ENCODE measurements at places on chromosomes 12 and 14.
A peak's percentile ranks its signal among the peaks of the same experiment; 100 is the strongest.

DNA sequence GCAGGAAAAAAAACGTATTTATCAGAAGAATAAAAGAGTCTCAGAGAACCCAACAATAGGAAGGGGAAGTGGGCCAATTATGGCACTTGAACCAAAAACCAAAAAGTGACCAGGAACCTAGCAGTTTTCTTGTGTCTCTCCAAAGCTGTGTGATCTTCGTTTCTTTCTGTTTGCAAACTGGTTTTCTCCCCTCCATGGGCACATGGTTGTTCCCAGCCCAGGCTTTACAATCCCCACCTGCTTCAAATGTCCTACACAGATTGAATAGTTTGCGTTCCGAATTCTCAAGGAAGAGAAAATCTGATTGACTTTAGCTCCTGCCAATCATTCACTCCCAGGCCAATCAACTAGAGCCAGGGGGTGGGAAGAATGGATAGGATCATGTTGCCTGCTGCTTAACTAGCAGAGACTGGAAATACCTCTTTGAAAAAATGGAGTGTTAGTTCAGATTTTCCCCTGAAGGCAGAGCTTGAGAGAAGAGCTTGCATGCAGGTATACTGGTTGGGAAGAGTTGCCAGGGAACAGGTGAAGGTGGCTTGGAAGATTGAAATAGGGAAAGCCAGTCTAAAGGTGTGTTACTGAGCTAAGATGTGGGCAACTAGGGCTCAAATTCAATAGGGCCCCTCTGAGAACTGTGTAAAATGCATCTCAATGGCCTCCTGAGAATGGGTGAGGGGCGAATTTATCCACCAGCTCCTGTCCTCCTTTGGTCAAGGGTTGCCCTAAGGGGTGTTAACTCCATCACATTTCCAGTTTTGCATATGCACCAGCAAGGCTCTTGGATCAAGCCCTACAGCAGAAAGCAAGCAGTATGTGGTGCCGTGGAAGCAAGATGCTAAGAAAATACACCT lies 106.4 kb upstream of the SRRM4 start:
- no peak for DNase-seq

GRCh38 chr12:42409471-42409870 lies 83.5 kb downstream of the PPHLN1 start:
- DNase-seq = no peak

- DNase-seq = no peak
Observed at GRCh38 chr14:34629344-34629656, 648 bp downstream of the SNX6 start.

DNA sequence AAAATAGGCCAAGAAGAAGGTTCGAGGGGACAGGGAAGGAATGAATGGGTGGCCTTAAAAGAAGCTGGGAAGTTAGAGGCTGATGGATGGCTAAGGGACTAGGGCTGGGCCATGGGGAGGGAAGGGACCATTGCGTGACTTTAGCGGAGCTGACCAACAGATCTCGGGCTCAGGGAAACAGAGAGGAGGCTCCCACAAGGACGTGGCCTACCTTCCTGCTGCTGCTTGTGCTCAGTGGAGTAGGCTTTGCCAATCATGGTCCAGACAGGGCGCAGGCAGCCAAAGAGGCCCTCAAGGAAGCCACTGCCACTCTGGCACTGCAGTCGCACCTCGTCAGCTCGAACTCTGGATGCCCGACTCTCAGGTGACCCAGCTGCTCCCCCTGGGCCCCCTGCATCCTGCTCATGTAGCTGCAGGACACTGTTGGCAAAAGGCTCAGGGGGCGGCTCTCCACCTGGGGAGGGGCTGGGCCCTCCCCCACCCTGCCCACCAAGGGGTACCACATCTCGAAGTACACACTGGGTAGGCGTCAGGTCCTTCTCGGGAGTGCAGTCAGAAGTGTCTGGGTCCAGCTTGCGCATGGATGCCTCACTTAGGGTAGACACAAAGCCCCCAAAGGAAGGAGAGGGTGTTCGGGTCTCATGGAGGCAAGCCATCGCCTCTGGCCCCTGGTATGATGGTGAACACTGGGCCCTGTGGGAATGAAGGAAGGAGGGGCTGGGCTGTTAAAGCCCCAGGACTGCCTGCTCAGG lies 12.3 kb downstream of the MAP3K12 start:
- no peak for DNase-seq

DNA sequence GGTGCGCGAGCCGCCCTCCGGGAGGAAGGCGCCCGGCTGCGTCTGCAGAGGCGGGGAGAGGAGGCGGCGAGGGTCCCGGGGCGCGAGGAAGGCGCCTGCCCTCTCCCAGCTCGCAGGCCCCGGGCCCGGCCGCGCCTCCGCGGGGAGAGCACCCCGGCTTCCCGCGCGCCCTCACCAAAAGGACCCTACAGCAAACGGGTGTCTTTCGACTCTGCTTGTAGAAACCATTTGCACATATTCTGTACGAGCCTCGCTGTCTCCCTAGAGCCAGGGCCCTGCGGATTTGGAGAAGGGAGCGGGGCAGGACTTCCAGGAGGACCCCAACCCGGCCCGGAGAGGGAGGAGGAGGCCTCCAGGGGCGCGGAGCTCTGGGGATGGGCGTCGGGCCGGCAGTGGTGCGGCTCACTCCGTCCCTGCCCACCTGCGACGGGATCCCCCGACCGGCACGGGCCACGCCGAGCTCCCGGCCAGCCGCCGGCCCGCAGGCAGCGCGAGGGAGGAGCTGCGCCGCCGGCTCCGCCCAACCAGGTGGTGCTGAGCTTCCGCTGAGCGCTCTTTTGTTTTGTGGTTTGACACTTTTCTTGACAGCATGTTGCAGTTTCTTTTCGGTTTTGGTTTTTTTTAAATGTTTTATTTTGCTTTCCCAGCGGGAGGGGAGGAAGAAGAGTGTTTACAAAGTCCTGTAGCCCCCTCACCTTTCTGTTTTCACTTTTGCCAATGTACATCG lies 103.3 kb upstream of the FKBP4 start:
- peak; percentile 25 for DNase-seq

GRCh38 chr12:98699586-98699985 lies 54.5 kb downstream of the APAF1 start:
- DNase-seq = no peak

DNA sequence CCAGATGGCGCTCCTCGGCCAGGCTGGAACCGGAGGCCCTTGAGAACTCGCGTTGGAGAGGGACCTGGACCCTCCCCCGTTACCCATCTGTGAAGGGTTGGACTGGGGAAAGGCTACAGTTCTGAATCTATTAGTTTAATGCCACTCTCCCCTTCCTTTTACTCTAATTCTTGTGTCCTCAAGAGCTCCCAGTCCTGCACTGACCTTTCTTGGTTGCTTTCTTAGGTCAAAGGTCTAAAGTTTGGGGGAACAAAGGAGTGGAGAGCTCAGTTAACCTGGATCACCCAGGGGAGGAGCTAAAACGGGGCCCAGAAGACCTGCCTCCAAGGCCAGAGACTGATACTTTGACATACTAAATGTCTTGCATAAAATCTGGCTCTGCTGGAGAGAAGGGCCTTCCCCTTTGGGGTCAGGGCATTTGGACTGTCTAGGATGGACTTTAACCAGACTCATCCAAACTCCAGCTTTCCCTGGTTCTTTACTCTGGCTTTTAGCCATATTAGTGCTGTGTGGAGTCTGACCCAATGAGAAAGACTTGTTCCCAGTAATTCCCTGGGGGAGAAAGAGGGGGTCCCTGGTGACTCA lies 923 bp upstream of the MLF2 start:
- DNase-seq = no peak

DNA sequence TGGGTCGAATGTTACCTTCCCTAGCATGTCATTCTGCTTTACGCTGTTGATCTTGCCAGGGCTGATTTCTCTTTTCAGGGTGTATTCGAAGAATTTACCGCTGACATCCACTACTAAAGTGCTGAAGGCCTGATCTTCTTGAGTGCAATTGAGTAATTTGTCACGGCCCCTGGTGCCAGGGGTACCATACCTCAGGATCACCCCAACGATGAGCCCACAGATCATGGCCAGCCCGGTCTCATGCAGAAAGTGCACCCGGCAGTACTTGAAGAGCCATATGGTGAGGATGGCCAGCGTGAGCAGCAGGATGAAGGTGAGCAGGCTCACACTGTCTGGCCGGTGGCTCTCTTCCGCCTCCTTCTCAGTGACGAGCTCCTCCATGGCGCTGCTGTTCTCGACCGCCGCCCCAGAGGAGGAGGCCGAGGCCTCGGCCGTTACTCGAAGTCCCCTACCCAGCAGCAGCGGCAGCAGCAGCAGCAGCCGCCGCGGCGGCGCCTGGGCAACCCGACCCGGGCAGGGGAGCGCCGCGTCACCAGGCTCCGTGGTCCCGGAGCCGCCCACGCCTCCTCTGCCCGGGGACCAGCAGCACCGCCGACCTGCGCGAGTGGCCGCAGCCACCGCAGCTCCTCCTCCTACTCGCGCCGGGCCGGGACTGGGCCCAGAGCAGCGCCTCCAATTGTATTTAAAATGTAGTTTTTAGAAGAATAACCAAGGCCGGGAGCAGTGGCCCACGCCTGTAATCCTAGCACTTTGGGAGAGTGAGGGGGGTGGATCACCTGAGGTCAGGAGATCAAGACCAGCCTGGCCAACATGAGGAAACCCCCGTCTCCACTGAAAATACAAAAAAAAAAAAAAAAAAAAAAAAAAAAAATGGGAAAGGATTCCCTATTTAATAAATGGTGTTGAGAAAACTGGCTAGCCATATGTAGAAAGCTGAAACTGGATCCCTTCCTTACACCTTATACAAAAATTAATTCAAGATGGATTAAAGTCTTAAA lies 58.5 kb upstream of the TMPO start:
- DNase-seq = no peak

- no peak for DNase-seq
Observed at GRCh38 chr14:55157080-55157479, 28.0 kb downstream of the LGALS3 start.

DNA sequence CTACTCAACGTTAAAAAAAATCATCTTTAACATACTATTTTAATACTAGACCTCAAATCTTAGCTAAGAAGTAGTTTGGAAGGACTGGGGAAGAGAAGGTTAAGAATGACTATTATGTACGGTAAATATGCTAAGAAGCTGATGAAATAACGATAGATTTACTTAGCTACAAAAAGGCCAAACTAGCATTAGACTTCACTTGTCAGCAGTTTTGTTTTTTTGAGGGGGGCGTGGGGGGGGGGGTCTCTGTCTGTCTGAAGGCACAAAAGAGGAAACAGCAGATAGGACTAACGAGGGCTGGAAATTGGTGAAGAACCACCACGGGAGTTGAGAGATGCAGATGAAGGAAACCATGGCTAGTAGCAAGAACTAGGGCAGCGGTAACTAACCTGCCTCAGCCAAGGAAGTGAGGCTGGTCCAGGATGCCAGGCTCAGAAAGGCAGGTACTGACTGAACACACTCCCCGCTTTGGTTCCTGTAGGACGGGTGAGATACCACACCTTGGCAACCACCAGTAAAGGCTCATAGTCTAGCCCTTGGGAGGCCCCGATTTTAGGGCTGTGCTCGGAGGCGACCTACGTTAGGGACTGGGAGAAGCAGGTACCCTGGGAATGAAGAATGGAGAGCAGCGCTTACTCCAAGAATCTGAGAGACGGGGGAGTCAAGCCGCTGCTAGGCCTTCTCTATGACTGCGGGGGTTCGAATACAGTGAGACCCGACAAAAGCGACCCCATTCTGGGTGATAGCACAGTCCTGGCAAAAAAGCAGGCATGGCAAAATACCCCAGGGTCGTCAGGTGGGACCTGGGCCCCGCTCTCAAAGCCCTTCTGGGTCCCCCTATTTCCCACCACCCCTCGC lies 675 bp downstream of the NEDD8 start:
- no peak for DNase-seq

DNA sequence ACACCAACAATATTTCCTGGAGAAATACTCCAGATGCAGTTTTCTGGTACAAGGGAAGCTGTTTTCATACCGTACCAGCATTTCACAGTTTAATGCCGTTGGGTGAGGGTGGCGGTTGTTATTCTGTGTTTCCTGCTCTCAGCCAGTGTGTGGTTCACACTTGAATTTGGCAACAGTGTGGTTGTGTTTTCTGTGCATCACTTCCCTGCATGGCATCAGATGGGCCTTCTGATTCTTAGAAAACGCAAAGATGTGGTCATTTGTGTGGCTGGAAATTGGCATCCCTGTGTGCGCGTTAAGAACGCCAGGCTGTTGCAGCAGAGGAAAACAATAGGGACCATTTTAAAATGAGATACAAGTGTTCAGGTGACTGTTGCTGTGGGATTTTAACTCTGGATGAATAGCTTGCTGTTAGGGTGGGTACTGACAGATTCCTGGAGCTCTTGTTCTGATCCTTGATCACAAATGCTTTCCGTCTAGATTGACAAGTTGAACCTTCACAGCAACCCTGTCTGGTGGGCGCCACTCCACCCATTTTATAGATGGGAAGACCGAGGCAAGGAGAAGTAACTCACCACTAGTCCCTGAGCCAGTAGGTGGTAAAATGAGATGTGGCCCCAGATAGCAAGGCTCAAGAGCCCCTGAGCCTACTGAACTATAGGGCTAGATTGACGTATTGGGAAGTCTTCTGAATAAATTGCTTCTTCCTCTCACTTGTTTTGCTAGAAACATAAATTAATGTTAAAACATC lies 231.2 kb downstream of the CHST11 start:
- DNase-seq = peak; percentile 86

DNA sequence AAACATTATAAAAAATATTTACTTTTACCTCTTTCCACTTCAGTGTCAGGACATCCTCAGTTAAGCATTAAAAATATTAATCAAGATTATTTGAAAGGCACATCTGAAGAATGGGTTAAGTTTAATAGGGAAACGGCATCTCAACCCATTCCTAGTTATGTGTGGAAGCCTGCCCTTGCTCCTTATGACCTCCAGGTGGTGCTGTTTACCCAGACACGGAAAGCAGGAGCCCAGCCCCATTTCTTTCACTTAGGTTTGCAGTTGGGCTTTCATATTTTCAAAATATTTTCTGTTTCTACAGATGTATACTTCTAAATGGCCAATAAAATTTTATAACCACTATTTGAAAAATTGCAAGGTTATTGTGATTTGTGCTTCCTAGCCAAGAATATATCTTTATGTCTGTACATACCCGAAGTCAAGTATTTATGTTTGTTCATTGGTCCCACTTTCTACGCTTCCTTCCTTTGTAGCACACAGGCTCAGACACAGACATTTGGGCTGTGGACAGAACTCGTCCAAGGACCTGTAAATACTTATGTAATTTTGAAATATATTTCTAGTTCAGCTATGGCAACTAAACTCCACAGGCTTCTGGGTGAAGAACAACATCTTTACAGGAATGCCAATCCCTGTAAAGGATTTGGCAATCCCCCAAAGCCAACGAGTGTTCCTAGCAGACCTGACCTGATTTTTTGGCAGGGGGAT lies 247.1 kb downstream of the AKAP6 start:
- no peak for DNase-seq

- no peak for DNase-seq
Observed at GRCh38 chr12:111842556-111843396, 748 bp downstream of the MAPKAPK5 start.

- no peak for DNase-seq
Observed at GRCh38 chr12:121740847-121741246, 28.3 kb downstream of the TMEM120B start.

GRCh38 chr12:132657004-132657727 lies 30.0 kb downstream of the POLE start:
- no peak for DNase-seq

- DNase-seq = no peak
Observed at GRCh38 chr14:39873791-39874190, 441.6 kb upstream of the FBXO33 start.

Measured in CD8-positive, alpha-beta T cell (primary cell).